CD4-positive, alpha-beta T cell treated with Interleukin-1 beta for 1 hour (primary cell): ENCODE measurements at places on chromosomes 7 and 10.

DNA sequence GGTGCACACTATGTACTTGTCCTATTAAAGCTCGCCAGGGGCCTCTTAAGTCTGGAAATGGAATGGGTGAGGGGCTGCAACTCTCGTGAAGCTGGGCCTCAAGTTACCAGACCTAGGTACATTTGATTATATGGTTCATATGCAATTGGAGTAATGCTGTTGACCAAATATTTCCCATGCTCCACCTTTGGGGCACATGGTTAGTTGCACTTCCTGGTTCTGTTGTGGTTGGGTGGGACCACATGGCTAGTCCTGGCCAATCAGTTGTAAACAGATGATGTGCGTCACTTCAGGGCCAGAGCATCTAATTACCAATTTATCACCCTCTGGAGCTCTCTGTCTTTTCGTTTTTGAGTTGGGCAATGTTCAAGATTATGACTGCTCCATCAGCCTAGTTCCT lies 39.5 kb upstream of the OPN4 start:
- no peak for DNase-seq

- DNase-seq = no peak
Measured at GRCh38 chr7:367351-367901, 77.5 kb downstream of the FOXL3 start.

- DNase-seq = no peak
Measured at GRCh38 chr7:37247861-37248260, 200.8 kb downstream of the ELMO1 start.

DNA sequence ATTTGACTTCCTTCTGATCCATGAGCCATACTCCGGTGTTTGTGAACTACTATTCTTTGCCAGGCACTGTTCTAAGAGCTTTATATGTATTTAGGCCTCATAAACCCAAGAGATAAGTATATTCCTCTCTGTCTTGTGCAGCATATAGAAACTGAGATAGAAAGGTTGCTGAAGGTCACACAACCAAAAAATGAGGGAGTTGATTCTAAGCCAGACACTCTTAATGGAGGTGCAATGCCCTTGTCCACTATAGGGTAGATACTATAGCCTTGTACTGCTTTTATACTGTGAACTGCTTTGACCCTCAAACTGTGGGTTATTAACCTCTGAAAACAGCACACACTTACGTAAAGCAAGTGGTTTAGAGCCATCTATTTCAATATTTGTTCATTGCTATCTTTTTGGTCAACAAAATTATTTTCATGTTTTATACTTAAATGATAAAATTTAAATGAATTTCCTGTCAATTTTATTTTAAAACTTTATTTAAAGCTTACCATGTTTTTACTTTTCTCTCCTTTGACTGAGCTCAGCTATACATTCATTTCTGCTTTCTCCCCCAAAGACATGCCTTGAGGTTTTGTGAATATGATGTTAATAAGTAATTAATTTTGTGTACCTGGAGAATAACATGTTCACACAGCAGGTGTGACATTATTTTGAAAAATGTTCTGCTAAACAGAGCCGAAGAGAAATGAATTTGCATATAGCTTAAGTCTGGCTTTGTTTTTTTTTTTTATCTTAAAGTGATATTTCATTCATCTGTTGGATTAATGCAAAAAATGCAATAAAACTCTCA lies 687.3 kb downstream of the DNAJB9 start:
- no peak for DNase-seq

DNA sequence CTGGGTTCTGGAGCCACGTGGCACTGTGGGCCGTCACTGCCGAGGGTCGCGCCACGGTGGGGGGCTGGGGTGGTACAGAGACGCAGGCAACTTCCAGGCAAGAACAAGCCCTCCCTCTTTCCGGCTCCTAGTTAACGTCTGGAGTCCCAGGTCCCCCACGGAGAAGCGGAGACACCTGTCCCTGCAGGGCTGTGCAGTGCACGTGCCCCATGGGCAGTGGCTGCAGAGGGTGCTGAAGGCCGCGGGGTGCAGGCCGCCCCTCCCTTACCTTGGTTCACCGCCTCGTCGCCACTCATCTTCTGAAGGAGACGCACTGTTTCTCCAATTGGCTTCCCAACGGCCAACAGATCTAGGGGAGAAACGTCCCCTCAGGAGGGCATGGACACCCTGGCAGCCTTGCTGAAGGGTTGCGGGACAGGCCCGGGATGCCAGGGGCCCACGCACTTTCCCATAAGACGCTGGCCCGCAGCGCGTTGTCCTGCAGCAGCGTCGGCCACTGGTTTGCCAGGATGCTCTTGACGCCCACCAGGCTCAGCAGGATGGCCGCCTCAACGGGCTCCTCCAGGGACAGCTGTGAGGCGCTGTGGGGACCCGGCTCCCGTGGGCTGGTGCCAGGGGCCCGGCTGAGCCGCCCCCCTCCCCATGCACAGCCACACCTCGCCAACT lies 24.3 kb upstream of the NKX6-2 start:
- DNase-seq = no peak

DNA sequence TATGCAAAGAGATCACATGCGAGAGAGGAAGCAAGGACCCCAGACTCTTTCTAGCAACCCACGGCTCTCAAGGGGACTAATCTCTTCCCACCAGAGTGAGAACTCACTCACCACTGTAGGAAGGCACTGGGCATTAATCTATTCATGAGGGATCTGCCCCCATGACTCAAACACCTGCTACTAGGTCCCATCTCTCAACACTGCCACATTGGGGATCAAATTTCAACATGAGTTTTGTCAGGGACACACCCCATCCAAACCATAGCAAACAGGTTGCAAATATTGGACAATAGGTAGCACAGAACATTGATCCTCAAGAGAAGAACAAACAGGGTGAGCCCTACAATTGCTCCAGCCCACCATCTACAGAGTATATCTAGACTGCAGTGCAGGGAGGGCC lies 740.6 kb downstream of the LRMDA start:
- no peak for DNase-seq

- no peak for DNase-seq
Measured at GRCh38 chr10:73981812-73982211, 16.1 kb upstream of the VCL start.

GRCh38 chr10:65065278-65065677 lies 1544.1 kb downstream of the REEP3 start:
- no peak for DNase-seq

GRCh38 chr10:46547541-46548497 lies 8.6 kb downstream of the GPRIN2 start:
- DNase-seq = no peak

GRCh38 chr10:13627459-13628310 lies 40.9 kb downstream of the PRPF18 start:
- DNase-seq = no peak

DNA sequence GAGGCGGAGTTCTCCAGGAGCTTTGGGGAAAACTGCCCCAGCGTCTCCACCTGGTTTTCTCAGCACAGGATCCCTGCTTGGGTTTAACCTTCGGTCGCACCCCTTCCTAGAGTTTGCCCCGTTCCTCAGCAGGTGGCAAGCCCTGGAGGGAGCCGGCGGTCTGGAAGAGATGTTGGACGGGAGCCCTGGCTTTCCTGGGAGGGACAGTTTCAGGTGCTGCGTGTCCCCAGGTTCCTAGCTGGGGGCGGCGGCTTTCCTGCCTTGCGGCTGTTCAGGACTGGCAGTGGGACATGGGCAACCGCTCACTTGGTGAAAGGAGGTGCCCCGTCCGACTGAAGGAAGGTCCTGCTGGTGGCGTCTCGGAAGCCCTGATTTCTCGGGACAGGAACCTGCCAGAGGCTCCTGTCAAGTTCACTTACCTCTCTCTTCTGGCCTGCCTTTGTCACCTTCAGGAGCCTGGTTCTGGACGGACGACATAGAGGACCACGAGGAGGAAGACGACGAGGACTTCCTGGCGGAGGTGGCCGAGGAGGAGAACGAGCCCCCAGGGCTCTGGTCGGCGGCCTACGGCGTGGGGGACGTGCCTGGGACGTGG lies 14.8 kb downstream of the ZNF316 start:
- no peak for DNase-seq

- DNase-seq = no peak
Measured at GRCh38 chr10:110699859-110700468, 55.8 kb downstream of the RBM20 start.

DNA sequence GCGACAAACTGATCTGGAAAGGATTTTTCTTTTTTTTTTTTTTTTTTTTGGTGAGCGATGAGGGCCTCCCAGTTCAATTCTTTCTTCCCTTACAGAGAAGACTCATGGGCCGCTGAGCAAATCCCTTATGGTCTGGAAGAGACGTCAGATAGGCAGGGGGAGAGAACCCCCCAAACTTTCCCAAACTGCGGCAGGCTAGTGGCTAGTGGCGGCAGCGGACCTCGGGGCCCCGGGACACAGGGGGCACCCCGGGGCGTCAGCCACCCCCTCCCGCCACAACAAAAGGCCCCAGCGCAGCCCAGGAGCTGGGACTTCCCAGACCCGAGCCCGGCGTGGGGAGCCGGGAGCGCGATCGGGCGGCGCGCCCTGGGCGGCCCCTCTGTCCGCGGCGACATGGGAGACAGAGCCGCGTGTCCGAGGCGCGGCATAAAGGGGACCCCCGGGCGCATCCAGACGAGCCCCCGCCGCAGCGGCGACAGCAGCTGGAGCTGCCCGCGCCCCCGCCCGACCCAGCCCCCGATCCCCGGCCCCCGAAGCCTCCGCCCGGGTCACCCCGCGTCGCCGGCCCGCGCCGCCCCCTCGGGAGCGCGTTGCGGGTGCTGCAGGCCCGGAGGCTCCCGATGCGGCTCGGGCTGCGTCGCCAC lies 755 bp downstream of the FAM171A1 start:
- DNase-seq = no peak

DNA sequence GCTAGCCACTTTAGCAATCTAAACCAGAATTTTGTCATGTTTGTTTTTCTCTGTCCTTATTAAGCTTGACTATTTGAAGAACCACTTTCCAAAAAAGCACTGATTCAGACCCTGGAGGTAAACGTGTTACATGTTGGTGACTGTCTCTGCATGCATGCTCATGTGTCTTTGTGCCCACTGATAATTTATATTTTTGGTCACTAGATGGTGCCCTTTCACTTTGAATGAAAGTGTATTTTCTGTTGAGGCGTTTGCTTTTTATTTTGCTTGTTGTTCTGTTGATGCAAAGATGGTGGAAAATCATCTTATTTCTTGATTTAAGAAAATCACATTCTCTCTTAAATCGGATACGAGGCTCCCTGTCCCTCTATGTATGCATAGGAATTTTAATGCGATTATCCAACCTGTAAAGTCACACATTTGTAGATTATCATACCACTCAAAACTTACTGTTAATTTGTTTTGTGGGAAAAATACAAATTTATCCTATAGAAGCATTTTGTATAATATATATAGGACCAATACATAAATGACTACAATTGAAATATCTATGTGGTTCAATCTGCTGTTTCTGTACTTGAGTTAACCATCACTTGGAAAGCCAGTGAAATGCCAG lies 269.3 kb downstream of the BICC1 start:
- no peak for DNase-seq

- DNase-seq = no peak
Measured at GRCh38 chr7:66537876-66538275, 90.8 kb upstream of the KCTD7 start.

DNA sequence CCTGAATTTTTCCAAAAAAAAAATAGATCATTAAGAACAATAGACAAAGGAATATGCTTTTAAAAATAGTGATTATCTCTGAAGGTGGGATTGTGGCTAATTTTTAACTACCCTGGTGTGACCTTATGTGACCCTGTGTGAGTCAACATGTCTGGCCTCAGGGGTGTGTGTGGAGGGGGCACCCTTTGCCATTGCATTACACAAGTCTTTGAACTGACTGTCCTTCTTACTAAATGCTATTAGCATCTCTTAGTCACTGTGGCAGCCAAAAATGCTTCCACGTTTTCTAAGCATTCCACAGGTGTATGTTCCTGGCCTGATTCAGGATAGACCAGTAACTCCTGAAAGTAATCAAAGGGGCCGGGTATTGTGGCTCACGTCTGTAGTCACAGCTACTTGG lies 175.4 kb downstream of the MGMT start:
- DNase-seq = no peak

GRCh38 chr10:59279991-59280505 lies 82.3 kb downstream of the FAM13C start:
- DNase-seq = no peak

- no peak for DNase-seq
Measured at GRCh38 chr7:7908622-7909145, 59.9 kb upstream of the GLCCI1 start.

DNA sequence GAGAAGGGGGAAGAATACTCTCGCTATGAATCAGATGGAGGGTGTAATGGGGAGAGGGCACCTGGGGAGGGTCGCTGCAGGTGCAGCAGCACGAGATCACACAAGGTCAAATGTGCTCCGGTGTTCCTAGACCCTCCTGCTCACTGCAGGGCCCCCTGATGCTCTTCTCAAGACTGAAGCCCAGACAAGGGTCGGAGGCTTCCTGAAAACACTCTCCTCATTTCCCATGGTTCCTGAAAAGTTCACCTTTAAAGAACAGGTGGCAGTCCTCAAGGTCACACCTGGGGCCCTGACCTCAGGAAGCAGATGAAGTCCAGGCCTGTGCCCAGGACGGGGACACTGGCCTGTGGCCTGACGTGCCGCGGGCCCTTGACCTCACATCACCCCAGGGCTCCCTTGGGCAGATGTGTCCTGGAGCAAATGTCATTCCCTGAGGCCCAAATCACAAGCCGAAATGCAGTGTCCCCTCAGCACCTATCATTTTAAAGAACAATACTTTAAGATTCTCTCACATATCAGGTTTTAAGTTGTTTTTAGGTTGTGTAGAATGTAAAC lies 289.8 kb downstream of the GLRX3 start:
- no peak for DNase-seq

GRCh38 chr7:102082693-102083368 lies 203.8 kb upstream of the SH2B2 start:
- DNase-seq = no peak

- no peak for DNase-seq
Measured at GRCh38 chr7:115747174-115747573, 283.4 kb downstream of the TFEC start.
